ENCODE measurements at places on chromosomes 13 and 19.

DNA sequence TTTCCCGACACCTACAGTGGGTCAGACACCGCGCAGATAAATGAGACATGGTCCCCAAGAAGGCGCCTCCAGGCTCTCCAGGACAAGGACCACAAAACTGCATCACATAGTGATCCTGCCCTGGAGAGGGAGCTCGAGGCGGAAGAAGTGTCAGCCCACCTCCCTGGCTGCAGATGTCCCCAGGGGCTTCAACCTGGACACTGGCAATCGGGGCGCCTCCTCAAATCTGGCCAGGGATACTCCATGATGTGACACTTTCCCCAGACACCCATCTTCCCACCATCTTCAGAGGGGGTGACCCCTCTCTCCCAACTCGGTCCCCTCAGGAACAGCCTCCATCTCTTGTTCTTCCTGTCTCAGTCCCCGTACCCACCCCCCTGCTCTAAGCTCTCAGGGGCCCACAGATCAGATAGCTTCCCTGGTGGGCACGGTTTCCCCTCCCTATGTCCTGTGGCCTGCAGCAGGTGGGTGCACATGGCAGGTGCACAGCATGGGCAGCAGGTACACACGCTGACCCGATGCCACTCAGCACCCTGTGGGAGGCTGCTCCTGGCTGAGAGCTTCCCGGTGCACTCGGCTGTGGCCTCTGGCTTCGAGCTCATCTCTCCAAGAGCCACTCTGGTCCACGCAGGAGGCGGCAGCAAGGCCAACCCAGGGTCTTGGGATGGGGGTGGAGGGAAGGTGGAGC lies 61.2 kb downstream of the PEPD start:
- no peak for DNase-seq

- DNase-seq: no peak
Observed at GRCh38 chr13:21537105-21537504, 66.9 kb downstream of the MICU2 start.

DNA sequence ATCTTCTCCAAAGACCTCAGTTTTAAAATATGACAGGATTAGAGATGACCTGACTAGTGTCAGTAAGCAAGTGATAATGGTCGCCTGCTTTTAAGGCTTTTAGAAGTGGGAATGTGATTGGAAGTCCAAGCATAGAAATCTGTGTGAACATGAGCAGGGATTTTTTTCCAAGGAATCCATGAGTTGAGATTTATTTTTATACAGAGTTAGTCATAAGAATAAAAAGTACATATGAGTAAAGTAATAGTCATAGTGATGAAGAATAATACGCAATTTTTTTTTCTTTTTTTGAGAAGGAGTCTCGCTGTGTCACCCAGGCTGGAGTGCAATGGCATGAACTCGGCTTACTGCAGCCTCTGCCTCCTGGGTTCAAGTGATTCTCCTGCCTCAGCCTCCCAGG lies 1.6 kb downstream of the ZNF546 start:
- DNase-seq: no peak

- peak; percentile 73 for DNase-seq
Observed at GRCh38 chr19:32976223-32976805, 4.3 kb downstream of the FAAP24 start.

- no peak for DNase-seq
Observed at GRCh38 chr19:16160943-16161560, 12.3 kb downstream of the CIB3 start.

DNA sequence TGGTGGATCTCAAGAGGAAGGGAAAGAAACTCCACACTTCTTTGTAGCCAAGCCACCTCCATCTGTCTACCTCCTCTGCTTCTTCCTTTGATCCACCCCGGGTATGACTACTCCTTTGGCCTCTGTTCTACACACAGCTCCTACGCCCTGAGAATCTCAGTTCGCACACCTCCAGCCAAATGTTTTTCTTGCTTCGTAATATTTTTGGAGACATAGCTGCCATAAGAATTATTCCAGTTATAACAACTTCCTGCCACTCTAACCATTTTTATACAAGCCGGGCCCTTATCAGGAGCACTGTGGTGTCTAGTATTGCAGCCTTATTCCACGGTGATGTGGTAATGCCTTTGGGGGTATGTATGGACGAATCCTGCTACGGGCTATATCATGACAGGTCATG lies 126.7 kb downstream of the STARD13 start:
- no peak for DNase-seq

- DNase-seq: no peak
Observed at GRCh38 chr19:45601115-45601514, 897 bp downstream of the GPR4 start.

DNA sequence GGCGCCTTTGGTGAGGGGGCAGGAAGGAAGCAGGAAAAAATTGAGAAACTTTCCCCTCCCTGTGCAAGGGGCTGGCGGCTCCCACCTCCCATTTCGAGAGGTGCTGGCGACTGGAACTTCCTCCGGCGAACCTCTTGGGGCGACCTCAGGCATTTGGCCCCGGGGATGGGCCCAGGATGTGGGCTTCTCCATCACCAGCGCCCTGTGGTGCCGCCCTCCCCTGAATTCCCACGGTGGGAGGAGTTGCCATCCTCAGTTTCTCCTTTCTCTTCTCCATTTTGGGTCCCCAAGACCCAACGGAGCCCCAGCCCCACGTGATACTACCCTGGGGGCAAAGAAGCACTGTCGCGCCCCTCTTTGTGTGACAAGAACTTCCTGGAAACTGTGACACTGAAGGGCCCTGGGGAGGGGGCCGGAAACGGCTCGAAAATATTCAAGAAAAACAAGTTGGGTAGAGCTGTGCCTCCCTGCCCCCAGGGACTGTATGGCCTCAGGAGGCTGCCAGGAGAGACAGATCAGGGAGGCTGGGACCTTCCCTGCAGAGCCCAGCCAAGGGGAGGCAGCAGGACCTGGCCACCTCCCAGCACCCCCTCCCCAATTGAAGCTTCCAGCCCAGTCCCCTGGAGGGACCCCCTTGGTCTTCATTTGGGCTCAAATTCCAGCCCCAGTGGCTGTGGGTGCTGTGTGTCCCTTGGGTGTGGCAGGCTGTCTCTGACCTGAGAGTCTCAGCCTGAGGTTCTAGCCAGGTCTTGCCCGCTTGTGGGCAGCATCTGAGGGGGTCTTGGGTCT lies 16.2 kb upstream of the AP1M2 start:
- no peak for DNase-seq

DNA sequence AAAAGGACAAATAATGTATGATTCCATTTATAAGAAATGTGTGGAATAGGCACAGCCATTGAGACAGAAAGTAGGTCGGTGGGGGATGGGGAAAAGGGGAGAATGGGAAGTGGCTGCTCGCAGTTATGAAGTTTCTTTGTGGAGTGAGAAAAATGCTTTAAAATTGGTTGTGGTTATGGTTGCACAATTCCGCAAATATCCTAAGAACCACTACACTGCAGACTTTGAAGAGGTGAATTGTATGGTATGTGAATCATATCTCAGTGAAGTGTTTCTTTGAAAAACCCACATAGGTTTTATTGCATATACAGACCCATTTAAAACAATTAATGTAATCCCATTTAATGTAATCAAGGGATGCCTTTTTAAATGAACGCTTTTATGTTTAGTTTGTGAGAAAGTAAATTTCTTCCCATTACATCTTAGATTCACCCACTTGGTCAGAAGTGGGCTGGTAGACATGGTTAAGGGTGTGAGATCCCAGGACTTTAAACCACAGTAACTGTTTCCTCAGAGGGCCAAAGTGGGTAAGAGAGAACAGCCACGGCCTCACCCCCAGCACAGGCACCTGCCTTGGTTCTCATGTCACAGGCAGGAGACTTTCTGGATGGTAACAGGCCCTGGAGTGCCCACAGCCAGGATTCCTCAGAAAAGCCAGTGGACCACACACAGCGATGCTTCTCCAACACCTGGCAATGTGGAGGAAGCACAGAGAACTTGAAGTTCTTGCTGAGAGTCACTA lies 119.3 kb upstream of the GJB6 start:
- no peak for DNase-seq

DNA sequence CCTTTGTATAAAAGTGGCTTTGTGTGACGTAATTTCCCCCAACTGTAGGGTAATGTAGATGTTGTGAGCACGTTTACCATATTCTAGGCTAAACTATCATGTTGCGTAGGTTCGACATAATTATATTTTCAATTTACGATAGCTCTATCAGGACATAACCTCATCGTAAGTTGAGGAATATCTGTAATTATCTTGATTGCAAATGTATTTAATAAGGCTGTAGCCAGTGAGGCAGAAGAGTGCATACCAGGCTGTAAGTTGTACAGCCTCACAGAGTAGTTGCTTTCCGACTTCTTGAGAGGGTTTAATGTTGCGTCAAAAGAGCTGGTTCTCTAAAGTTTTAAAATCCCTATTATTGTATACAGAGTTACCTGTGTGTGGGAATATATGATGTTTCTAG lies 839.4 kb upstream of the GPC6 start:
- no peak for DNase-seq

DNA sequence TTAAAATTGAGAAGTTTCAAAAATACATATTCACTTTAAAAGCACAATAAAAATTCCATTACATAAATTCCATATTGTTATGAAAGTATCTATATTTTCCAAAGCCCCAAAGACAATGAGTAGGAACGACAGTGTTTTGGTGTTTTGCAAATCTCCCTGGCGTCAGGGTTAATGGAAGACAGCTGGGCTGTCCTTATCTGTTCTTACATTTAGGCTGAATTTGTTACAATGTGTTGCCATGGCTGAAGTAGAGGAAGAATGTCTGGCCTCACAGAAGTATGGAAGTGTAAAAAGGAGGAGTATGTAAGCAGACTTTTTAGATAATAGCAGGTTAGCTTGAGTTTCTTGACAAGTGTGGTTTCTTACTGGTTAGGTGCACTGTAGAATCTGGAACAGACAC lies 124.4 kb upstream of the SPATA13 start:
- no peak for DNase-seq

DNA sequence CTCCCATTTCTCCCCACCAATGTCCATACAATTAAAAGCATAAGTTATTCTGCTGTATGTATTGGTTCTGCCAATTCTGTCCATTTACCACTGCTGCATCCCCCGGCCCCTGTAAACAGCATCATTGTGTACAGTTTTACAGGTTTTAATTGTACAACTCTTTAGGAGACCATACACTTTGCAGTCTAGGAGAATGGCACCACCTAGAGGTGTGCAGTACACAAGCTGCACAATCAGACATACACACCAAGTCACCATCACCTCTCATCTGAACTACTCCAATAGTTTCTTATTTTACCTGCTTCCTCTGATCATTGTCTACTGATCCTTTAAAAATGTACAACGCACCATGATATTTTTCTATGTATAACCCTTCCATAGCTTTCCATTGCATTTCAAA lies 855.9 kb upstream of the KLHL1 start:
- DNase-seq: no peak

DNA sequence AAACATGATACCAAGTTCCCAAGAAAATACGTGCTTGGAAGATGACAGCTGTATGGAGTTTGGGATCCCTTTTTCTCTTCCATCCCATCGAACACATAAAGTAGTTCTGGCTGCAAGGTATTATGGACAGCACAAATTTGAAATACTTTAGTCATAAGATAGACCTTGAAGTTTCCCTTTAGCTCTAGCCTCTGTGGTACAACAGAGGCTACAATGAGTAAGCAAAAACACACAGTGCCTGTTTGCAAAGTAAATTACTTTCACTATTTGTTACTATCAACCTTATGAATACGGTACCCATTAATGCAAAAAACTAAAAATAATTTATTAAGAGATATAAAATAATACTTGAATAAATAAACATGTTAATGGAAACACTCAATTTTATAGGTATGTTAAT lies 21.0 kb upstream of the LRCH1 start:
- DNase-seq: no peak

- no peak for DNase-seq
Observed at GRCh38 chr19:29714371-29714952, 599 bp downstream of the C19orf12 start.

- DNase-seq: no peak
Observed at GRCh38 chr19:19591133-19591825, 27.2 kb downstream of the PBX4 start.

DNA sequence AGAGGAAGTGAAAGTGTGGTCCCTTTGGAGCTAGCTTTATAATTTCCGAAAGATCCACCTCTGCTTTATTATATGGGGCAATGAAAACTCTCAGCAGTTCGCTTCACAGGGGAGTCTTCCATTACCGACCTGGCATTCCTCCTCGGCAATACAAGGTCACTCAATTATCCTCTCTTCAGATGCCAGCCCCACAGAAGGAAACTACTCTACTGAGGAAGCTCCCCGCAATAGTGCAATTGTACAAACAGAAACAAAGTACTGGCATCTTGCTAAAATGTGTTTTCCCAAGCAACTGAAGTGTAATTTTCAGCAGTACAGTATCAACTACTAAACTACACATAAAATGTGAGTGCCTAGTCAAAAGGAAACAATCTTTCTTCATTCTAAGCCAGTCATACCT lies 702.0 kb downstream of the PCDH9 start:
- DNase-seq: no peak

GRCh38 chr13:102289606-102290005 lies 112.2 kb downstream of the FGF14 start:
- DNase-seq: no peak

DNA sequence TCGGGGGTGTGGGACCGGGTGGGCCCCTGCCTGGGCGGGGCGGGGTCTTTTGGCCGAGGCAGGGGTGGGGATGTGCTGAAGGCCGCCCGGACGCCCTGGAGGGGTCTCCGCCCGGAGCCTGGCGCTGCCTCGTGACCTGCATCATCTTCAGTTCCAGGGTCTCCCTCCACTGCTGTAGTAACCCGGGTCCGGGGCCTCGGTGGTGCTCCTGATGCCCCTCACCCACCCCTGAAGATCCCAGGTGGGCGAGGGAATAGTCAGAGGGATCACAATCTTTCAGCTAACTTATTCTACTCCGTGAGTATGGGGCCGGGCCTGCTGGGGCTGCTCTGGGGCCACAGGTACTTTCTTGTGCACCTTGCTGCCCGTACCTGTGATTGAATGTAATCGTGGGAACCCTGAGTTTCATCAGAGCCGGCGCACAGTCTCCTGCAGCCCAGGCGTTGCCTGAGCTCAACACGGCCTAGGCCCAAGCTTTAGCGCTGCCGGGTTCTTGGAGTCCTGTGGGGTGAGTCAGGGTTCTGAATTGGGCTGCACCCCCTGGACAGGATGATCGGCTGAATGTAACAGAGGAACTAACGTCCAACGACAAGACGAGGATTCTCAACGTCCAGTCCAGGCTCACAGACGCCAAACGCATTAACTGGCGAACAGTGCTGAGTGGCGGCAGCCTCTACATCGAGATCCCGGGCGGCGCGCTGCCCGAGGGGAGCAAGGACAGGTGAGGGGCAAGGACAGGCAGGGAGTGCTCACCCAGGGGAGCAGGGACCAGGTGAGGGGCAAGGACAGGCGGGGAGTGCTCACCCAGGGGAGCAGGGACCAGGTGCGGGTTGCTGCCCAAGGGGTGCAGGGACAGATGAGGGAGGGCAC lies 10.5 kb downstream of the PEAK3 start:
- peak; percentile 31 for DNase-seq

DNA sequence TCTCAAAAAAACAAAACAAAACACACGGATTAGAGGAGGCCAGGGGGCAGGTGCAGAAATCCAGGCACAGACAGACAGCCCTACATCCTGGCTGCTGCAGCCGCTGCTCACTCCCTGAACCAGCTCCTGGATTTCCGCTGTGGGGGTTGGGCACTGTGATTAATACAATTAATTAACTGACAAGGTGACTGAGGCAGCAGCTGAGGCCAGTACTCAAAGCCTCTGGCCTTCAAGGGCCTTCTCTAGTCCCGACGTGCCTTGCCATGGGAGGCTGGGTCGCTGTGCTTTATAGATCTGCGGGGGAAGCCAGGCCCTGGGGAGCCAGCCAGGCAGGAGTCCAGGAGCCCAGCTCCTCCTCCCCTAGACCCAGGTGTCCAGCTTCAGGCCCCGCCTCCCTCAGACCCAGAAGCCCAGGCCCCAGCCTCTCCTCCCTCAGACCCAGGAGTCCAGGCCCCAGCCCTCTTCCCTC lies 4.6 kb downstream of the NECTIN2 start:
- no peak for DNase-seq

- peak; percentile 86 for DNase-seq
Observed at GRCh38 chr19:57814505-57815246, at the start of gene ZNF552. ZNF552 (minus strand) TSS chr19:57814913; CDS start chr19:57814743, 170 bp downstream.

All from MM.1S (cell line).